ENCODE measurements at places on chromosomes 2 and 18.

DNA sequence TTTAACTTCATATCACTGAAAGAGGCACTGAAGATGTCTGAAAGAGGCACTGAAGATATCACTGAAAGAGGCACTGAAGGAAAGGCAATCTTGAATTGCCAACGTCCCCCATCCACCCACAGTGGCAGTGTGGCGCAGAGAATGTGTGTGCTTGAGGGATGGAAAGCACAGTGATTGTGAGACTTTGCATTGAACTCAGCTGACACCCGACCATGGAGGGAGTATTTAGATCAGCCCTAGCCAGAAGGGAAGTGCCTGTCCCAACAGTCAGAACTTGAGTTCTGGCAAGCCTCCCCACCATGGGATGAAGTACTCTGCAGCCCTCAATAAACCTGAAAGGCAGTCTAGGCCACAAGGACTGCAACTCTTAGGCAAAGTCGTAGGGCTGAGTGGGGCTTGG lies 33.8 kb downstream of the MAP4K3 start:
- DNase-seq, result no peak

- DNase-seq, result no peak
These were observed 24.0 kb downstream of the PRKAG3 start for GRCh38 chr2:218807626-218808025.

DNA sequence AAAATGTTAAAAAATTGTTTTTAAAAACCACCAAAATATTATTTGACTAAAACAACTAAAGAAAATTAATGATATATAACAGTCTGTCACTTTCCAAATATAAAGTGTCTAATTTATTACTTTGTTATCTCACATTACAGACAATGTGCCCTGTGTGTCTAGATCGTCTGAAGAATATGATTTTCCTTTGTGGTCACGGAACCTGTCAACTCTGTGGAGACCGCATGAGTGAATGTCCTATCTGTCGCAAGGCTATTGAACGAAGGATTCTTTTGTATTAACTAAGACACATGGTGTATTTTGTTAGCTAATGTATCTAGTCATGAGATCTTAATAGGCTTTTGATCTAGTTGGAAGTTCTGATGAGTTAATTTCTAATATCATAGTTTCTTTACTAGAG lies 123.8 kb downstream of the MIB1 start:
- DNase-seq, result no peak

GRCh38 chr18:48417985-48418384 lies 8.8 kb upstream of the ZBTB7C start:
- DNase-seq, result no peak

- DNase-seq, result no peak
These were observed 326.4 kb downstream of the THSD7B start for GRCh38 chr2:137091704-137092103.

DNA sequence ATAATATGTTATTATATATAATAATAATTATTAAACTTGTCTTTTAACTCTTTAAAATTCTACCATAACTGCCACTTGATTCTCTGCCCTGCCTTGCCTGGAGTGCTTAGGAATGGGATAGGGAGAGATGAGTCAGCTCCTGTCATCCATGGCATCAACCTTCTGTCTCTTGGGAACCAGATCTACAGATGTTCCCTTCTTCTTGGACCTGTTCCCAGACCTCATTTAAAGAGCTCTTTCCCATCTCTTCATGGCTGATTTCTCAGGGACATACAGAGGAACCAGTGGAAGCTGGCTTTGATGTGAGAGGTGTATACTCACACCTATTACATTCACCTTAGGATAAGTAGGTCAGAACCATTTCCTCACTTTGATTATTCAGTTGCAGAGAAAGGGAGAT lies 155.3 kb upstream of the MYO3B start:
- DNase-seq, result no peak

DNA sequence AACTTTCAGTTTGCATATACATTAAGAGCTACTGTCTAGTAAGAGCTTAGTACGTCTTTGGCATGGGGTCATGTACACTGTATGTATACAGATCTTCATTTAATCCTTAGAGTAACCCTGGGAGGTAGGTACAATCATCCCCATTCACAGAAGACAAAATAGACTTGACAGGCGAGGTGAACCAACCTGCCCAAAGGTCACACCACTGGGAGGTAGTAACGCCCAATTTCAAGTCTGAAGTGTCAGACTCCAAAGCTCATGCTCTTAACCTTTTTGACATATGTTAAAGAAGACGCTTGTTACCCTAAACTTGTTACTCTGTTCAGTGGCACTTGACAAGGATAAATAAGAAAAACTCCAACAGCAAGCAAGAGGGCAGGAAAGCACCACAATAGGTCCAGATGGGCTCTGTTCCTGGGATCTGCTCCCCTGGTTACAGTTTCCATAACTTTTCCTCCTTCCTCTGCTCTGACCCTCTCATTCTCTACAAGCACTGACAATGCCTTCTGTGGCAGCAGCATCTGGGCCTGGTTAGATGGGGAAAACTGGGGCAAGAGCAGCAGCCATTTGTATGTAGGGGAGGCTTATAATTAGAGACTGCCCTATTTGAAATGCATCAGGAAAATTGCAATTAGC lies 64.7 kb upstream of the SERTAD2 start:
- DNase-seq, result no peak

DNA sequence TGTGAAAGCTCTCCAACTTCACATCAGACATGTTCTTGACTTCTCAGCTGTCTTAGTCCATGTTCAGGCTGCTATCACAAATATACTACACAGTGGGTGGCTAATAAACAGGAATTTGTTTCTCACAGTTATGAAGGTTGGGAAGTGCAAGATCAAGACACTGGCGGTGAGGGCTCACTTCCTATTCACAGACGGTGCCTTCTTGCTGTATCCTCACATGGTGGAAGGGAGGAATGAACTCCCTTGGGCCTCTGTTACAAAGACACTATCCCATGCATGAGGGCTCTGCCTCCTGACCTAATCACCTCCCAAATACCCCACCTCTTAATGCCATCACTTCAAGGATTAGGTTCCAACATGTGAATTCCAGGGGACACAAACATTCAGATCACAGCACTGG lies 9.7 kb downstream of the UXS1 start:
- no peak for DNase-seq

GRCh38 chr2:168524005-168524404 lies 67.9 kb downstream of the CERS6 start:
- DNase-seq, result no peak

DNA sequence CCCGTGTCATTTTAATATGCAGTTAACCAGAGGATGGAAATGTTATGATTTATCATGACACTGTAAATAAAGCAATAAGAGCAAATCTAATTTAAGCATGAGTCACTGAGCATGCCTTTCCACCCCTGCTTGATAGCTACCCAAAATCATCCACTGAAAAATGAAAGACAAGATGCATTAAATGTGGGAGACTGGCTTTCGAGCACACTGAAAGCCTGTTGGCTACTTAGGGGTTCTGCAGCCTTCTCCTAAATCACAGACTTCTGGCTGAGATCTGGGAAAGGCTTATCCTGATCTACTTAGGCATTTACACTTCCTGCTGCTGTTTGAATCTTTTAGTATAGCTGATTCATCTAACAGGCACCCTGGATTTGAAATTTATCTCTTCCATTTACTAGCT lies 778.3 kb upstream of the CDH7 start:
- no peak for DNase-seq

DNA sequence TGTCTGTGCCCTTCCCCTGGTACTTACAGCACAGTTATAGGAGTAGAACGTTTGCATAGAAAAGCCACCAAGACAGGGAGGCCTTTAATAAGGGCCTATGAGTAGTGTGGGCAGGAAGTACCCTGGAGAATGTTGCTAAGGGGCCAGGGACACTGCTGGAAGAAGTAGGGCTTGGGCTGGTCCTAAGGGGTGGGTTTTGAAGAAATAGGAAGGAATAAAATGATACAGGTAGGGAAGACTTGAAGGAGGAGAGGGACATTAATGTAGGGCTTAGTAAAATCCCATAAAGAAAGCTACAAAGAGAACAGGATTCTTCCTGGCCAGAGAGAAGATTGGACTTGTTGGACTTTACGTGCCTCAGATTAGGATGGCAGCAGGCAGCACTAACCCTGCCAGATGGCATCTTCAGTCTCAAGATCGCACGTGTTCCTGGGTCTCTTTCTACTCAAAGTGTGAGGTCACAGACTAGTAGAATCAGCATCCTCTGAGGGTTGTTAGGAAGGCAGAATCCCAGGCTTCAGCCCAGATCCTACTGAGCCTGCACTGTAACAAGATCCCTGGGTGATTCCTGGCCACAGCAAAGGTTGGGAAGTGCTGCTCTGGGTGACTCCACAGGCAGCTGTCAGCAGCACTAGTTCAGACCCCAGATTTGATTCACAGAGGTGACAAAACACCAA lies 39.2 kb downstream of the EPAS1 start:
- no peak for DNase-seq
